DMS79 (cell line): ENCODE measurements at places on chromosomes 3 and 15.

DNA sequence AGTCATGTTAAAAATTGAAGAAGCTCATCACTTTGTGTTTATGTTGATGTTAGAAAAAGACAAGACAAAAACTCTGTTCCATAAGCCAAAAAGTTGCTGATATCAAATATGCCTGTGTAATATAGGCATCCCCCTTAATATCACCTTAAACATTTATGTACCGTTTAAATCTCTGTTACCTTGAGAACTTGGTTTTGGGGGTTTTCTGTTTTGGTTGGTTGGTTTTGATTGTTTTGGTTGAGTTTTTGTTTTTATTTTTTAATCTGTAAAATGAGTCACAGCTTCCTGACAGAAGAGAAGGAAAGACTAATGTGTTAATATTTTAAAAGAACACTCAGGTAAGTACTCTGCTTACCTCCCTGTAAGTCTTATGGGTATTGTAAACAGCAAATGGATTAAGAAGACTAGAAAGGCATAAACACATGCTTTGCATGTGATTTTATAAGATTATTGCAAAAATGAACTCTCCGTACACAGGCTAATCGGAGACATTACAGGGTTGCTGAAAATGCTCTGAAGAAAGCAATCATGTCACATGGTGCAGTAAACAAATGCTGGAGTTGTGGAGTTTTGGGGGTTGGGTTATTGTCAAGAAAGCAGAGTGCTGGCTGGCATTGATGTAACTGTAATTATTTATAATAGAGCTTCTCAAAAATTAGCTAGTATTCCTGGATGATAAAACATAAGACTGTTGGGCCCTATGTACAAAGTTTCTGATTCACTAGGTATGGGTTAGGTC lies 69.5 kb upstream of the MBNL1 start:
- DNase-seq, result no peak

DNA sequence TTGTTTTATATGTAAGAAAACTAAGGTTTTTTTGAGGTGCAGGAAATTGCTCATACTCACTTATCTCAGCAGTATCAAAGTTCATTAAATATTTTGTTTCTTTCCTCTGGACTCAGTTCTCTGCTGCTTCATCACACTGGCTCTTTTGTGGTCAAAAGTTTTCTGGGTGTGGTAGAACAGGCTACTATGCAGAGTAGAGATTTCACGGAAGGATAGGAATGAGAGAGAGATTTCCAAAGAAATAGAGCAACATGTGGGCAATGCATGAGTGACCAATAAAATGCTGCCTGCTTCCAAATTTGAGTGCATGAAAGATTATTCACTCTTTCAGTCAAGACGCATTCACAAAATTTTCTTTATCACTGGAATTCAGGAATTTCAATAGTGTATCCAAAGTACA lies 577.3 kb upstream of the SEMA6D start:
- no peak for DNase-seq

DNA sequence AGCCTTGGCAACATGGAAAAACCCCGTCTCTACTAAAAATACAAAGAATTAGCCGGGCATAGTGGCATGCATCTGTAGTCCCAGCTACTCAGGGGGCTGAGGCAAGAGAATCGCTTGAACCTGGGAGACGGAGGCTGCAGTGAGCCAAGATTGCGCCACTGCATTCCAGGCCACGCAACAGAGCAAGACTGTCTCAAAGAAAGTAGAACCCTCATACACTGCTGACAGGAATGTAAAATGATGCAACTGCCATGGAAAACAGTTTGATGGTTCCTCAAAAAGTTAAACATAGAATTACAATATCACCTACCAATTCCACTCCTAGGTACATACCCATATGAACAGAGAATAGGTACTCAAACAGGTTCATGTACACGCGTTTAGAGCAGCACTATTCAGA lies 158.9 kb downstream of the TBC1D5 start:
- no peak for DNase-seq

- DNase-seq, result no peak
Measured at GRCh38 chr15:64703632-64703959, 71.8 kb downstream of the RBPMS2 start.

DNA sequence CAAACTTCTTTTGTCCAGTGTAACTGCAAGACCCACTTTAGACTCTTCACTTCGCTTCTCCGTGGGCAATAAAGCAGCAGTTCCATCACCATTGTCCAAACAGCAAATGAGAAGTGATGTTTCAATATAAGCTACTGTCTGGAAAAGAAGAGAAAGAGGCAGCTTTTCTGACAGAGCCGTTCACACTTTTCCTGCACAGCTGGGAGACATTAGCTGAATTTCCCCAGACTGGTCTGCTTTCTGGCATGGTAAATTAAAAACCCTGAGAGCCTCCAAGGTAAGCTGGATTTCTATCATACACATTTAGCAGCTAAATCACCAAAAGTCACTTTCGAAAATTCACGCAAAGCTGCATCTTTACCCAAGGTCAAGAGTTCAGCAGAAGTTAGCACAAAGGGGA lies 108.5 kb upstream of the CMC1 start:
- DNase-seq, result no peak

GRCh38 chr3:159273070-159273469 lies 471.2 kb downstream of the MFSD1 start:
- DNase-seq, result no peak

GRCh38 chr15:44726136-44726535 lies 10.2 kb upstream of the TRIM69 start:
- peak; percentile 4 for DNase-seq
